Sciatic nerve (tissue), 2 donors: ENCODE measurements at places on chromosomes 12 and 14. TPM values are rescaled to one million over a fixed set of nuclear protein-coding genes. Genes with fewer than 3 reads are reported as not detected.

GRCh38 chr14:71492346-71492745 lies 439.9 kb upstream of the RGS6 start:
- DNase-seq: no peak

Gene TMEM30B
- total RNA-seq: 50.1 TPM

Gene GPR135
- total RNA-seq: 6.8 TPM

Gene PLA2G1B
- not detected for total RNA-seq

Gene GDF3
- total RNA-seq: 1.3 TPM

DNA sequence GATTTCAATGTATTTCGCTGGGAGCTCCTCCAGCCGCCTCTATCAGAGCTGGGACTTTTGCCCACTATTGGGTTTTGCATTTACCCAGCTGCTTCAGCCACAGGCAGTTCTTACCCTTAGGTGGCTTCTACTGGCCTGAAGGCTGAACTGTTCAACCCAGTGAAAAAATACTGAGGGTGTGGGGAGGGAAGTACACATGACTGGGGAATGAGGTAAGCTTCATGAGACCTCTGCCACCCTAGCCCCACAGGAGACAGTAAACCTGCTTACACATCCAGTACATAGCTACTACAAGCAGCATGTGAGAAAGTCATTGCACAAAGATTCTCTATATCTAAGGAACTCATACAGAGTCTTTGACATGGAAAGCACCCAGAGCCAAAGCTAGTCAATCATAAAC lies 411.1 kb downstream of the SYT1 start:
- no peak for DNase-seq

Gene PPP4R3A
- 74.0 TPM for total RNA-seq

GRCh38 chr14:67623114-67623513 lies 3.4 kb downstream of the ARG2 start:
- no peak for DNase-seq

Gene ANKRD9
- total RNA-seq: 16.0 TPM

- DNase-seq: no peak
Observed at GRCh38 chr12:69904777-69905176, 79.8 kb downstream of the MYRFL start.

- no peak for DNase-seq
Observed at GRCh38 chr12:65728455-65728847, 95.8 kb upstream of the HMGA2 start.
